ENCODE measurements at places on chromosomes 2 and 18. TPM values are rescaled to one million over a fixed set of nuclear protein-coding genes. Genes with fewer than 3 reads are reported as not detected.

ASXL3 gene
- total RNA-seq, result not detected

SLC9A2 gene
- total RNA-seq, result not detected

NT5DC4 gene
- not detected for total RNA-seq

SCTR gene
- total RNA-seq, result not detected

EHBP1 gene
- total RNA-seq, result 26.3 TPM

FAM161A gene
- 5.3 TPM for total RNA-seq

GALNT1 gene
- total RNA-seq, result 35.8 TPM

MAP2 gene
- not detected for total RNA-seq

GPR155 gene
- total RNA-seq, result 17.3 TPM

- no peak for DNase-seq
- H3K27ac ChIP-seq, result no peak overlapping the region
- H3K4me1 ChIP-seq, result no peaks in the 10 kb centered on the region
Observed at GRCh38 chr2:132884705-132885104, 214.7 kb upstream of the LYPD1 start.

GRCh38 chr2:50148632-50149031 lies 883.3 kb downstream of the NRXN1 start:
- H3K4me1 ChIP-seq, result peaks cover 3% of the 10 kb centered on the region
- no peak overlapping the region for H3K27ac ChIP-seq
- H3K36me3 ChIP-seq, result no peaks in the 10 kb centered on the region
- no peak overlapping the region for H3K4me3 ChIP-seq

DNA sequence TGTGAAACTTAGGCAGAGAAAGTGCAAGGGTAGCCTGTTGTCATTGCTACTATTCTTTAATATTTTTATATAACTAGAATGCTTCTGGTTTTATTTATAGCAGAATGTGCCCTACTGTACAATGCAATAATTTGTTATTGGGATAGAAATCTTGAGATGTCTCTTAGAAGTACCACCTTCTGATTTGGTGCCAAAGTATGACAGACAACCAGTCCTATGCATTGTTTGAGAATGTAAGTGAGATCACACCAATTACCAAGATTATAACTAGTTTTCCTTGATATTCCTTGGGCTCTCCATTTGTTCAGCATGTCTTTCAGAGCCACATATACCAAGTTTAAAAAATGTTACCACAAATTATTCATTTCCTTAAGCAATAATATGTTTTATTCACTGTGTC lies 399.7 kb downstream of the CPS1 start:
- no peak overlapping the region for H3K27ac ChIP-seq
- DNase-seq, result no peak

DNA sequence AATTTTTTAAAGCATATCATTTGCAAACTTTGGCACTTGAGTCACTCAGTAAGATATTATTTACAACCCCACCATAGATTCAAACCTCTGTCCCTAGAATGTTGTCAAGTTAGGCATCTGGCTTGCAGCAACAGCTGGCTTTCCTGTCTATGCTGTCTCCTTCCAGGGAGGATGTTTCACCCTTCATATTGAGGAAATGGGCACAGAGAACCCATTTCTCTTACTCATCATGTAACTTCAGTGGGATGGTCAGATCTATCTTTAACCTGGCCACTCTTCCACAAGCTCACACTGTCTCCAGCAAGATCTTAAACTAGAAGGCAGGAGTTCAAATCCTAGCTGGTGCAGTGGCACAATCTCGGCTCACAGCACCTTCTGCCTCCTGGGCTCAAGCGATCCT lies 15.8 kb downstream of the LCT start:
- peak overlapping the region; percentile 54 for H3K4me3 ChIP-seq
- H3K4me1 ChIP-seq, result peaks cover 62% of the 10 kb centered on the region
- peak overlapping the region; percentile 87 for H3K27ac ChIP-seq

DNA sequence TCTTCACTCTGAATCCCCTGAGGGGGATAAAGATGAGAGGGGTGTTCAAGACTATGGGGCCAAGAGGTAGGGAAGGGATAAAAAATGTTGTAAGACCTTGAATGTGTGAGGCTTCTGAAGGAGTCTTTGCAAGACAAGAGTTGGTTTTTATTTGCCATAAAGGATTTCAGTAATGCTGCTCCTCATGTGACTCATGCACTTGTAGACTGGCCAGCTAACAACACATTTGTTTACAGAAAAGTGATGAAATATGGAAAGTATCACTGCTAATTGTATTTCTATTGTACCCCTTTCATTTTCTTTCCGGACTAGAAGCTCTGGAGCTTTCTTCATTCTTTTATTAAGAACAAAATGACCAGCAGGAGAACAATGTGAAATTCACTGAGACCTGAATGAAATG lies 782.1 kb downstream of the EPHA4 start:
- H3K27me3 ChIP-seq, result no peaks in the 10 kb centered on the region
- no peak overlapping the region for H3K27ac ChIP-seq
- DNase-seq, result no peak
- no peaks in the 10 kb centered on the region for H3K36me3 ChIP-seq

- no peaks in the 10 kb centered on the region for H3K36me3 ChIP-seq
- no peaks in the 10 kb centered on the region for H3K4me1 ChIP-seq
- no peak overlapping the region for H3K27ac ChIP-seq
- no peaks in the 10 kb centered on the region for H3K27me3 ChIP-seq
- no peak for DNase-seq
- H3K4me3 ChIP-seq, result no peak overlapping the region
Observed at GRCh38 chr2:212488611-212489010, 50.0 kb downstream of the ERBB4 start.

- peak overlapping the region; percentile 49 for H3K27ac ChIP-seq
- H3K4me3 ChIP-seq, result no peak overlapping the region
- H3K36me3 ChIP-seq, result peaks cover 15% of the 10 kb centered on the region
- peaks cover 4% of the 10 kb centered on the region for H3K4me1 ChIP-seq
- H3K27me3 ChIP-seq, result no peaks in the 10 kb centered on the region
- peak; percentile 72 for DNase-seq
Observed at GRCh38 chr2:240595381-240596079, 9.0 kb downstream of the CAPN10 start.

GRCh38 chr2:74554820-74555531 lies 456 bp downstream of the DOK1 start:
- peaks cover 13% of the 10 kb centered on the region for H3K27me3 ChIP-seq
- H3K4me1 ChIP-seq, result peaks cover 38% of the 10 kb centered on the region
- peaks cover 23% of the 10 kb centered on the region for H3K36me3 ChIP-seq
- peak overlapping the region; percentile 93 for H3K27ac ChIP-seq
